ENCODE measurements at places on chromosomes 1 and 21. TPM values are rescaled to one million over a fixed set of nuclear protein-coding genes. Genes with fewer than 3 reads are reported as not detected.

DNA sequence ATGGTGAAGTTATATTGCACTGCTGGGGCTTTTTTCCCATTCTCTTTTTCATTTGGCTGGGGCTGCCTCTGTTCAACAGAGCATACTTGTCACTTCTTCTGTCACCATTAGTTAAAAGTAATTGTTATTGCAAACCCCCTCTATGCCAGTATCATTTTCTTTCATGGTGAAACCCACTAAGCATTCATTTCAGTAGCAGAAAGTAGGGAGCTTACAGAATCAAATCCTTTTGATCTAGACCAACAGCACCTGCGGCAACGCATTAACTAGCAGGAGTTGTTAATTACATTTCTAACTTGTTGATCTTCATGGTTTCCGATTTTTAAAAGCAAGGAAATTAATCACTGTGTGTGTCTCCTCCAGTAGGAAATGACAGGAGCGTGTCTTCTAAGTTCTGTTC is 15.0 kb downstream of the SMYD2 start:
- no peak for DNase-seq
- H3K36me3 ChIP-seq: no peaks in the 10 kb centered on the region
- no peaks in the 10 kb centered on the region for H3K27me3 ChIP-seq
- H3K27ac ChIP-seq: no peak overlapping the region

DNA sequence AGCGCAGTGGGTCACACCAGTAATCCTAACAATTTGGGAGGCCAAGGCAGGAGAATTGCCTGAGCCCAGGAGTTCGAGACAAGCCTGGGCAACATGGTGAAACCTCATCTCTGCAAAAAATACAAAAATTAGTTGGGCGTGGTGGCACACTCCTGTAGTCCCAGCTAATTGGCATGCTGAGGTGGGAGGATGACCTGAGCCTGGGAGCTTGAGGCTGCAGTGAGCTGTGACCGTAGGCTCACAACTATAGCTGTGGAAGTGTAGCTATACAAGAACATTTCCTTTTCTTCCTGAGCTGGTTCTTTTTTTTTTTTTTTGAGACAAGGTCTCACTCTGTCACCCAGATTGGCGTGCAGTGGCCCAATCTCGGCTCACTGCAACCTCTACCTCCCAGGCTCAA is 19.1 kb upstream of the ZNF697 start:
- H3K4me1 ChIP-seq: peaks cover 15% of the 10 kb centered on the region
- H3K27ac ChIP-seq: no peak overlapping the region
- H3K36me3 ChIP-seq: no peaks in the 10 kb centered on the region
- H3K27me3 ChIP-seq: no peaks in the 10 kb centered on the region
- no peak overlapping the region for H3K4me3 ChIP-seq

DNA sequence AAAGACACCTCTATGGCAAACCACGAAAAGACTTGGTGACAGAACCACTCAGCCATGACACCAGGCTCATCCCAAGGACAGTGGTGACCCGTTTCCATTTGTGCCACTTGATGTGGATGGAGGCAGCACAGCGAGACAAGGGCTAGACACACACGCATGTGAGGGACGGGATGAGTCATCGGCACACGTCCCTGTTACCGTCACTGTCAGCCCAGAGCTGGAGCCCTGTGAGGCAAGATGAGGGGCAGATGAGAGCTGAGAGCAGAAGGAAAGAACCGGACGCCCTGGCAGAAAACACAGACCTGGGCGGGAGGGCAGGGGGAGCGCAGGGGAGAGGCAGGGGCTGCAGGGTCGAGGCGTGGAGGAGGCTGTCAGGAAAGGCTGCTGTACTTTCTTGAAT is 57.8 kb downstream of the SIK1 start:
- H3K27me3 ChIP-seq: no peaks in the 10 kb centered on the region
- H3K27ac ChIP-seq: no peak overlapping the region
- H3K4me1 ChIP-seq: peaks cover 5% of the 10 kb centered on the region
- no peak overlapping the region for H3K4me3 ChIP-seq
- peaks cover 3% of the 10 kb centered on the region for H3K36me3 ChIP-seq
- DNase-seq: no peak

DNA sequence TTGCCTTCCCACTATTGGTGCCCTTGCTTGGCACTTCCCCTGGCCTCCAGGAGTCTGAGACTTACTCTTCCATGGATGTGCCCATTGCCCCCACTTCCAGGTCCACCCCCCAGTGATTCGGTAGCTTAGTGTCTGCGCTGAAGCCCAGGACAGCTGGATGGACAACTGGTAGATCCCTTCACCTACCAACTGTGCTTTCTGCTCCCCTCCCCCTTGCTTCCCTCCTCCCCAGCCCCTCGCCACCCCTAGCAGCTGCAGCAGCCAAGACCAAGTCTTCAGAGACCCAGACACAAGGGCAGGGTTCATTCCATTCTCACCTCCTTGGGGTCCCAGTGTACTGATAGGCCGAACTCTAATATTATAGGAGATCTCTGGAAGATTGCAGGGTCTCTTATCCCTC is 6.9 kb downstream of the LMNA start:
- H3K4me1 ChIP-seq: peaks cover 89% of the 10 kb centered on the region
- peak overlapping the region; percentile 82 for H3K4me3 ChIP-seq
- peaks cover 98% of the 10 kb centered on the region for H3K36me3 ChIP-seq
- H3K27me3 ChIP-seq: no peaks in the 10 kb centered on the region

GRCh38 chr1:151009206-151009587 is 948 bp downstream of the PRUNE1 start:
- no peak for DNase-seq
- H3K27me3 ChIP-seq: no peaks in the 10 kb centered on the region
- peaks cover 37% of the 10 kb centered on the region for H3K4me1 ChIP-seq
- peak overlapping the region; percentile 96 for H3K4me3 ChIP-seq

DNA sequence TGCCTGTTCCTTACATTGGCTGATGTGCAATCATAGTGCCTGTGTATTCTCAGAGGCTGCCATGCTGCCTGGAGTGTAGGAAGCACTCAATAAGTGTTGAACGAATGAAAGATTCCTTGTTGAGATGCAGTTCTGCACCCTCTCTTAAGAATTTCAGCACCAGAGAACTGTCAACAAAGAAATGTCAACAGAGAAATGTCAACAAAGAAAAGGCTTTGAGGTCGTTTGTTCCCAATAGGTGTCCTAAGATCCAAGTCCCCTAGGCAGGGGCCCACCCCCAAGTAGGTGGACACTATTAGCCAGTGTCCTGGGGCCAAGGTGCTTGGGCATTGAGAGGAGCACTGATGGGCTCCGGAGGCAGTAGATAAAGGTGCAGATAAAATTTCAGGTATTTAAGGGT is 12.6 kb downstream of the KCND3 start:
- DNase-seq: no peak
- no peaks in the 10 kb centered on the region for H3K36me3 ChIP-seq
- no peak overlapping the region for H3K4me3 ChIP-seq
- H3K27me3 ChIP-seq: peaks cover 80% of the 10 kb centered on the region
- H3K4me1 ChIP-seq: no peaks in the 10 kb centered on the region

GRCh38 chr1:27961646-27962221 is 2.0 kb downstream of the XKR8 start:
- DNase-seq: no peak
- peaks cover 13% of the 10 kb centered on the region for H3K4me1 ChIP-seq
- no peak overlapping the region for H3K27ac ChIP-seq

DNA sequence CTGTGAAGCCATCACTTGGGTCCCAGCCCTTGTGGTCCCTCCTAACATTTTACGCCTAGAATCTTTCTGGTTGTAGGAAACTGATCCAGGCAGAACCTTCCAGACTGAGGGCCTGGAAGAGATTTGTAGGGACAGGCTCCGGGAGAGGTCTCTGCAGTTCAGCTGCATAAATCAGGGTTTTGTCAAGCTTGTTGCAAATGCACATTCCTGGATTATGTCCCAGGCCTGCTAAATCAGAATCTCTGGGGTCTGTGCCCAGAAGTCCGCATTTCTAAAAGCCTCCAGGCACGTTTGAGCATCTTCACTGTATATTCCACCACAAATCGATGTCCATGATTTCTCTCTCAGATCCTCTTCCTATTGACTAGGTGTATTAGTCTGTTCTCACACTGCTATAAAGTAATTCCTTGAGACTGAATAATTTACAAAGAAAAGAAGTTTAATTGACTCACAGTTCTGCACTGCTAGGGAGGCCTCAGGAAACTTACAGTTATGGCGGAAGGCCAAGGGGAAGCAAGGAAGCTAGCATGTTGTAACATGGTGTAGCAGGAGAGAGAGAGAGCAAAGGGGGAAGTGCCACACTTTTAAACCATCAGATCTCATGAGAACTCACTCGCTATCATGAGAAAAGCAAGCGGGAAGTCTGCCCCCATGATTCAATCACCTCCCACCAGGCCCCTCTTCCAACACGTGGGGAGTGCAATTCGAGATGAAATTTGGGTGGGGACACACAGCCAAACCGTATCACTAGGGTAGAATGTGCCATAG is 1.2 kb upstream of the FHAD1 start:
- H3K4me1 ChIP-seq: peaks cover 15% of the 10 kb centered on the region
- no peaks in the 10 kb centered on the region for H3K27me3 ChIP-seq
- DNase-seq: no peak
- peak overlapping the region; percentile 78 for H3K4me3 ChIP-seq
- peaks cover 10% of the 10 kb centered on the region for H3K36me3 ChIP-seq
- H3K27ac ChIP-seq: peak overlapping the region; percentile 78

Gene RGS8
- total RNA-seq: not detected

Gene C1orf87
- not detected for total RNA-seq

Gene AMY1A
- total RNA-seq: not detected

Gene ZFP69B
- 4.5 TPM for total RNA-seq

Gene CYP4X1
- total RNA-seq: 0.21 TPM

Gene FCER1G
- total RNA-seq: not detected
